ENCODE measurements at places on chromosomes 16 and 17. TPM values are rescaled to one million over a fixed set of nuclear protein-coding genes. Genes with fewer than 3 reads are reported as not detected.

- no peak for ATAC-seq
These were observed 13.9 kb upstream of the PSMC3IP start for GRCh38 chr17:42591411-42591810.

DNA sequence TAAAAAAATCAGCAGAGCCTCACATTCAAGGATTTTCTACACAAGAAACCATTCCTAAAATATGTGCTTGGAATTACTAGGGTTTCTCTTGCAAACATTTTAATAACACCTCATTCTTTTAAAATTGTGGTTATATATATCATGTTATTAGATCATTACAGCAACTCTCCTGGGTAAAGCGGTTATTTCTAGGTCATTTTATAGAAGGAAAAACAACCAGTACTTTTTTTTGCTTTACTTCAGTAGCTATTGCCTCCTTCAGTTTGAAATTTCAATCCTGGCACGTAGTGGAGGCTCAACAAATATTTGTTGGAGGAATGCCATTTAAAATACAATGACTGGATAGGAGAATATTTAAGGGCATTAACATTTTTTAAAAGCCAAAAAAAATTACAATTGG, 220.6 kb downstream of the CDRT15L2 start:
- no peak for ATAC-seq

- no peak for ATAC-seq
These were observed 29.3 kb downstream of the PRSS54 start for GRCh38 chr16:58265480-58266052.

- ATAC-seq = no peak
These were observed 42.1 kb upstream of the RPH3AL start for GRCh38 chr17:394718-395095.

GRCh38 chr16:79257953-79258490, 342.5 kb downstream of the MAF start:
- ATAC-seq = no peak

TAC4 gene
- not detected for total RNA-seq

CD300H gene
- total RNA-seq = not detected

Data from activated T-helper 17 cell treated with anti-CD3 and anti-CD28 coated beads, Interleukin-2, amount 50 U/mL, for 72 hours (primary cell).